ENCODE measurements at places on chromosomes 5 and 9.

GRCh38 chr9:132075853-132076252, 3.8 kb downstream of the MED27 start:
- DNase-seq = no peak

DNA sequence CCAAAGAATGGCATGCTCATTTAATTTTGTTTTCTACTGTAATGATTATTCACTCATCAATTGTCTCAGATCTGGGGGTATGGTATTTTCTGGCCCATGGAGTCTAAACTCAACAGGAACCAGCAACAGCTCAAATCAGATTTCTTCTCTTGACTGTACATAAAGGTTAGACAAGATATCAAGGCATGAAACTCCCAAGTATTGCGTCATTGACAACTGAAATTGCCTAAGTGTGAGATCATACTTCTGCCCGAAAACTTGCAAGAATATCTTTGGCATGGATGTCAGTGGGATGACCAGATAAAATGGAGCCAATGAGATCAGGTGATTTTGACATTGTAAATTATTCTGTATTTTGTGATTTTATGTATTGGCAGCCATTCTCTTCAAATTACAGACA, 141.7 kb upstream of the STK32A start:
- DNase-seq = no peak

DNA sequence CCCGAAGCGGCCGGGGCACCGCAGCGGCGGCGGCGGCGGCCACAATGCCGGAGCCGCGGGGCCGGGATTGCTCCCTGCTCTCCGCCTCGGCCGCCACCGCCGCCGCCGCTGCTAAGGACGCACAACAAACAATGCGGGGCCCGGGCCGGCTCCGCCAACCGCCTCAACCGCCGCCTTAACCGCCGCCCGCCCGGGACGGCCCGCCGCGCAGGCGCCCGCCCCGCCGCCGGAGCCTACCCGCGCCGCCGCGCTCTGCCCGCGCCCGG, 254 bp downstream of the STRBP start:
- no peak for DNase-seq

DNA sequence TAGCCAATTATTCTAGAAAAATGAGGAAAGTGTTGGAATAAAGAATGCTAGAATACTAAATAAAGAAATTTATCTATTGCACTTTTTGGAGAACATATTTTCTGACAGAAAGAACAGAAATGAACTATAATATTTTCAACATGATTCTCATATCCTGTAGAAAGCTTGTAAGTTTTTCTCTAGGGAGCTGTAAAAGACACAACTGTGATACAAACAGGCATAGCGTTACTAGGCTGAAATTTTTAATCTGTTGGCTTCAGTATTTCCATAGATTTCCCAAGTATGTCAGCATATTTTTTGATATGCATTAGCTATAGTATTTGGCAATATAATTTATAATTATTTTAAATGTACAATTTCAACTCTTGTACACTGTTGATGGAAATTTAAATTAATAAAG, 31.3 kb downstream of the ANXA1 start:
- DNase-seq = no peak

DNA sequence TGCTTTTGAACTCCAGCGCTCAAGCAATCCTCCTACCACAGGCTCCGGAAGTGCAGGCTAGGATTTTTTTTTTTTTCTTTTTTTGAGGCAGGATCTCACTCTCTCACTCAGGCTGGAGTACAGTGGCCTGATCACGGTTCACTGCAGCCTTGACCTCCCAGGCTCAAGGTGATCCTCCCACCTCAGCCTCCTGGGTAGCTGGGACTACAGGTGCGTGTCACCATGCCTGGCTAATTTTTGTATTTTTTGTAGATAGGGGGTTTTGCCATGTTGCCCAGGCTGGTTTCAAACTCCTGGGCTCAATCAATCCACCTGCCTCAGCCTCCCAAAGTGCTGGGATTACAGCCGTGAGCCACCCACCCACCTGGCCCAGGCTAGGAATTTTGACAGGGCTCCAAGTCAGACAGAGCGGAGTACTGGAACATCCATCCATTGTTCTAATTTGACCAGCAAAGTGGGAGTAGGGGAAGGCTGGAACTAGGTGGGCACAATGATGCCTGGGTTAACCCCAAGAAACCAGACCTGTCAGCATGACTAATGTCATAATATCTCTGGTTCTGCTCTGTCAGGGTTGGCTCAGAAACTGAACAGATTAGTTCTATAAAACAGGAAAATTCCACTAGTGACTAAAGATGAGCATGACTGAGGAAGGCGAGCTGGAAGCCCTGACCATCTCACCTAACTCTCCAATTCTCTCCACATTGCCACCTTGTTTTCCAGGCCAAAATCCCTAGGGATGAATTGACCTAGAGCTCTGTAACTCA, 9.2 kb downstream of the ZBTB5 start:
- no peak for DNase-seq

GRCh38 chr5:120532835-120533234, 68.7 kb downstream of the PRR16 start:
- DNase-seq = no peak
